ENCODE measurements at places on chromosomes 7 and 10.

DNA sequence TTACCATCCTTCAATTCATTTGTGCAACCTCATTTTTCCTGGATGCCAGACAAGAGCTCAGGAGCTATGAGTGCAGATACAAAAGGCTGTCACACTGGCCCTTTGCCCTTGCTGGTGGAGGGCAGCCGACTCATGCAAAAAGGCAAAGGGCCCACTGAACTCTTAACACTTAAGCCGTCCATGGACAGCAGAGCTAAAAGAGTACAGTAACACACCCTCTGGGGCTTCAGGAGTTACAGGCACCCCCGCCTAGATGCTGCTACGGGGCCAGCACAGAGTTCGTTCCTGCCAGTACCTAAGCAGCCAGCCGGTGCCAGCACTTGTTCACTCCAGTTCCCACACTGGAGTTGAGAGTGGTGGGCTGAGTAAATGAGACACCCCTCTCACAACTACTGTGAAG is 69.9 kb upstream of the MRLN start:
- no peak for DNase-seq

GRCh38 chr10:69091143-69091651 is 3.3 kb downstream of the SRGN start:
- no peak for DNase-seq

- DNase-seq, result no peak
Measured at GRCh38 chr10:50511492-50512213, 112.1 kb downstream of the SGMS1 start.

DNA sequence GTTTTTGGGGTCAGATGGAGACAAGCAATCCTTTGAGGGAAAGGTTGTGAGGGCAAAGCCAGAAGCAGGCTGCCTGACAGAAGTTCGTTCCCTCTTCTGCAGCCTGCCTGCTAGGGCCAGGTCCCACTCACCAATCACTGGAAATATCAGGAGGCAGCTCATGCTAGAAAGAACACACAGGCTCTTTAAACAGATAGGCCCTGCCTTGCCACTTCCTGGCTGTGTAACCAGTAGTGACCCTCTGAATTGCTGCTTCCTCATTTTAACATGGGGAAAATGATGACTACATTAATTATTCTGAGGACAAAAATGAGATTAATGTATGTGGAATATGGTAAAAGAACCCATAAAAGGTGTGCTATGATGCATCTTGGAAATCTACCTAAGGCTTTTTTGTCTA is 50.5 kb upstream of the MRLN start:
- DNase-seq, result no peak

DNA sequence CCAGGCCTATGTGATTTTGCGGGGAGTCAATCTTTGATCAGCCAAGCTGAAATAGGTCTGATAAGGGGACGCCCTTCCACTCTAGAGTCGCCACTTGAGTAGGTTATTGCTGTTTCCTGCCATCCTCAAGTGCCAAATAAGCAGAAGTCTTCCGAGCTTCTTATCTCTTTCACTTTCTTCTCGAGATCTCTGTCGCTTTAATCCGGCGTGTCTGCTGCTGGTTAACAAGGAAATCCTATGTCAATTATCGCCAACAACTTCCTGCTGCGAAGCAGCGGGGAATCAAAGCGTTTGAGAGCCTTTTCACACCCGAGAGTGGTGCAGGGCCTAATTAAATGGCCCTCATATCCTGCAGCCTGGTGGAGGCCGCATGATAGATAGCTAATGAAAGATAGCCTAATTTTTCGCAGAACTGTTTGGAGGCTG is 215.9 kb downstream of the RAB11FIP2 start:
- DNase-seq, result no peak

DNA sequence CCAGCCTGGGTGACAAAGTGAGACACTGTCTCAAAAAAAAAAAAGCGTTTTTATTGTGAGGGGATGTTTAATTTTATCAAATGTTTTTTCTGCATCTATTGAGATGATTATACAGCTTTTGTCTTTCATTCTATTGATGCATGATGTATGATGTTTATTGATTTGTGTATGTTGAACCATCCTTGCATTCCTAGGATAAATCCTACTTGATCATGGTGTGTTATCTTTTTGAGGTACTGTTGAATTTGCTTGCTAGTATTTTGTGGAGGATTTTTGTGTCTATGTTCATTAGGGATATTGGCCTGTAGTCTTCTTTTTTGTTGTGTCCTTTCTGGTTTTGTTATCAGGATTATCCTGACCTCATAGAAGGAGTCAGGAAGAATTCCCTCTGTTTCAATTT is 22.3 kb upstream of the PLA2G12B start:
- no peak for DNase-seq

- DNase-seq, result no peak
Measured at GRCh38 chr10:47337310-47337709, 10.9 kb upstream of the RBP3 start.

GRCh38 chr7:20211376-20211775 is 5.8 kb downstream of the MACC1 start:
- DNase-seq, result no peak

DNA sequence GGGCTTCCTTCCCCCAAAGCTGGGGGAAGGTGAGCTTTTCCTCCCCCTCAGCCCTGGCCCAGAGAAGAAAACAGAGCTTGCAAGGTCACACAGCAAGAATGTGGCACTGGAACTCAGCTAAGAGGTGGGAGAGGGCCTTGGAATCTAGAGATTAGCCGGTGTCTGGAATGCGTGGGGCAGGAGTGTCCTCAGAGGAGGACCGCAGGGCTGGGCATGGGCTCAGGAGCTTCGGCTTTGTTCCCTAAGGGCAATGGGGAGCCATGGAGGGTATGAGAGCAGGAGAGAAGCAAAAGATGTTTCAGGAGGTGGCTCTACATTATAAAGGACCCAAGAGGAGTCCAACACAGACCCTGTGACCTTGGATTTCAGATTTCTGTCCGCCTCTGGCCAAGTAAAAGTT is 127.2 kb upstream of the TNRC18 start:
- no peak for DNase-seq

DNA sequence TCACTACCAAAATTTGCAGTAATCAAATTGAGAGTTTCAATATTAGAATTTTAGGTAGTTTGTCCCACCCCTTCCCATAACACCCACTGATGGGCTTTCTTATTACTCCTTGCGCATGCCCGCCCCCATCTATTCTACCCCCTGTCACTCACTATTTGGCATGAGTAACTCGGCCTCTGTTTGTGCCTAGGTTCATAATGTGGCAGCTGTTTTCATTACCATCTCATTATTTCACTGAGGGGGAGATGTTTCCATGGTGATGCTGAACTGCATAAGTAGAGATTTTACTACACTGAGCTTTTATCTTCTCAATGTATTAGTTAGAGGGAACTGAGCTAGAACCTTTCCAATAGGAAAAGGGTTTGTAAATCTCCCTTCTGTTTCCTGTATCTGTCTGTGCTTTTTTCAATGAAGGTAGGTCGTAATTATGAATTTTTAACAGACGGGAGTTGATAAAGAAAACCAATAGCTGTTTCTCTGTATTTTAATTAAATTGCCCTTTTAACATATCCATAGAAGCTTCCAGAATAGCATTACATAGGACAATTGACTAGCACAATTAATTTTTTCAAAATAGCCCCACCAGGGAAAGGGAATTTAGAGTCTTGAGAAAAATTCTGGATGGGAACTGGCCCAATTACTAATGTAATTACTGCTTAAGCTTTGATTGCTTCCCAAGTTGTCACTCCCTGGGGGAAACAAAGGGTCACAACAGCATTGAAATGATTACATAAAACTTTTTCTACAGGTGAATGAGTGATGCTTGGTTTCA is 33.4 kb downstream of the PRPS1L1 start:
- no peak for DNase-seq

GRCh38 chr7:16063221-16063620 is 358.1 kb downstream of the CRPPA start:
- no peak for DNase-seq

- no peak for DNase-seq
Measured at GRCh38 chr10:32489158-32489557, 43.2 kb downstream of the CCDC7 start.

DNA sequence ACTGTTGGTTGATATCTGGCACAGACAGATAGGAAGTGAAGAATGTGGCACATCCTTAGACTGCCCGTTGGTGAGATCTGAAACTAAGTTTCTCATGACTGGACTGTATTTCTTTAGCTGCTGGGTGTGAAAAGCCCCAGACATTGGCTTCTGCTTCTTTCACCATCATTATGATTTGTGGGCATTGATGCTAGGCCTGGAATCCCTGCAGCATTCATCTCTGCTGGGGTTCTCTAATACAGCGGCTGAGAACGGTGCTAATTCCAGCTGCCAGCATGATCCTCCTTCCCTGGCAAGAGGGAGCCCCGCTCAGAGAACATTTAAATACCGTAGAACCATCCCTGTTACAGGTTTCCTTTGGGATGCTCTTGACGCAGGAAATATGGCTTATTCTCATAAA is 26.2 kb downstream of the RBM20 start:
- DNase-seq, result no peak

- DNase-seq, result no peak
Measured at GRCh38 chr7:115559877-115560276, 470.7 kb downstream of the TFEC start.

GRCh38 chr7:153886506-153887441 is 165.4 kb upstream of the DPP6 start:
- no peak for DNase-seq

DNA sequence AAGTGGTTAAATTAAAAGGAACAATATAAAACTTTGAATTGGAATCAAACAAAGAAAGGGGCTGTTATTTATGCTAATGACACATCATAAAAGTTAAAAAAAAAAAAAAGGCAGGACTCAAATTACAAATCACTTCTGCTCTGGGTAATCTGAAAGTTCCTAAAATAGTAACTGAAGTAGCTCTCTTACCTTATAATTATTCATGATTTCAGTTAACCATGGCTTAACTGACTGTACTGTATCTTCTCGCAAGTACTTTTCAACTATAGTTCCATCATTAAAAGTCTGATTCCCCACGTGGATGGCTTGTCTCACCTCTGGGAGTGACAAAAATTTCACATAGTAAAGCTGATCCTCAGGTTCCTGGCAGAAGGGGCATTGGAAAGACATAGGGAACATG is 82.5 kb downstream of the CPVL start:
- DNase-seq, result no peak

DNA sequence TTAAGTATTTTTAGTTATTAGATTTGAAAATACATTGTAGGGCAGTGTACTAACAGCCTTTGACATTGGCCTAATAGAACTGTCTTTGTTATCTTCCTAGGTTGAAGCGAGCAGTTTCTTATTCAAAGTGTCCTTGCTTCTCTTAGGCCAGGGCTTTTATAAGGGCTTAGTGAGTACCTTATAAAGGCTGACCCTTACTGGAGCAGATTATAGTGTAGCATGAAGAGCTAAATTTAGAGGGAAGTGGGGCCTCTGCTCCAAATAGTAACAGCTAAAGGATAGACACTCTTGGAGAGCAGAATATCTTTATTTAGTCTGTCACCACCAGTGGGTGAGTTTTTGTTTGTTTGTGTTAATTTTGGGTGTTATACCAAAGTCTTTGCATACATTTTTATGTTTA is 15.9 kb downstream of the BZW2 start:
- DNase-seq, result no peak

DNA sequence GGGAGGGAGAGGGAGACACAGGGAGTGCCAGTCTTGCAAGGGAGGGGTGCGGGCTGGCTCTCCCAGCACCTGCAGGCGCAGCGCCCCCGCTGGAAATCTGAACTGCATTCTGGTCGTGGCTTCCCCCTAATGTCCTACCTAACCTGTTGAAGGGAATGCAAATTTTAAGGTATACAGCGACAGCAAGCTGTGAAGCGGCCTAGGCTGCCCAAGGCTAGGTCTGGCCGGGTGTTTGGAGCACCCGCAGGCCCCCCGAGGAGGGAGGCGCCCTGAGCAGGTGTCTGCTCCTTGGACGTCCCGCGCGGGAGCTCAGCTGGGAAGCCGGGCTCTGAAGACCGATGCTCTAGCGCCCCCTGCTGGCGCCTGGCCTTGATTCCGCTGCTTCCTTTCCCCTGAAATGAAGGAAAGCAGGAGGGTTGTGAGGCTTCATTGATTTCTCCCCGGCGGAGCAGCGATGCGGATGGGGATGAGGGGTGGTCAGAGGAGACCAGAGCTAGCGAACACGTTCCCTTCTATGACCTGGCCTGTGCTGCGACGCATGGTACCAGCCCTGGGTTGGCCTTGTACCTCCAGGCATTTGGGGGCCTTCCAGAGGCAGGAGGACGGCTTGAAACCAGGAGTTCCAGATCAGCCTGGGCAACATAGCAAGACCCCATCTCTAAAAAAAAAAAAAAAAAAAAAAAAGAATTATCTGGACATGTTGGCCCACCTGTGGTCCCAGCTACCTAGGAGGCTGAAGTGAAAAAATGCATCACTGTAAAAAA is 601.3 kb downstream of the GALNT17 start:
- DNase-seq, result peak; percentile 12

DNA sequence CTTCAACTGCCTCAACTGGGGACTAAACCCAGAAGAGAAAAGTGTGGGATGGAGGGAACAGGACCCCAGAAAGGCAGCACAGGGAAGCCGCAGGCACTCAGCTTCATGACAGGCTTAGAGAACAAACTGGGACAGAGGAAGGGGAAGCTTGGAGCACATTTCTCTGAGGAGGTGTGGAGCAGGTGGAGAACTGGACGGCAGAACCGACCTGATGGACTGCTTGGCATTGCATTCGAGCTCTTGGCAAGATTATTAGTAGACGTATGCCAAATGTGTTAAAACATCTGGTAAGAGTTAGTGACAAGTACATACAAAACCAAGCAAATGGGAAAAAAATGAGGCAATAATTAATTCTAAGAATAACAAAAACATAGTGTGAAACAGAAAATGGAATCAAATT is 335.7 kb downstream of the SFMBT2 start:
- no peak for DNase-seq

- DNase-seq, result peak; percentile 61
Measured at GRCh38 chr7:130982160-130982638, 248.2 kb upstream of the KLF14 start.

DNA sequence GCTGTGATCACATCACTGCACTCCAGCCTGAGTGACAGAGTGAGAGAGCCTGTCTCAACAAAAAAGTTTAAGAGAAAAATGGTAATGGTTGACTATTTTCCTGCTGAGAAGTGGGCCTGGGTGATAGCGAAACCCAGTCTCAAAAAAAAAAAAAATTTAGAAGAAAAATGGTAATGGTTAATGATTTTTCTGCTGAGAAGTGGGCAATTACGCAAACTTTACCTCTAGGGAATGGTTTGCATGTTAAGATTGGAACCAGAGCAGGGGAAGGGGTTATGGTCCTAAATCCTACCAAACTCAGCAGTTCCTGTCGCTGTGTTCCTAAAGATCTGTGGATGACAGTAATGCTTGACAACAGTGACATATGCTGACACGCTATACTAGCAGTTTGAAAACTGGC is 130.5 kb upstream of the RHEB start:
- no peak for DNase-seq

DNA sequence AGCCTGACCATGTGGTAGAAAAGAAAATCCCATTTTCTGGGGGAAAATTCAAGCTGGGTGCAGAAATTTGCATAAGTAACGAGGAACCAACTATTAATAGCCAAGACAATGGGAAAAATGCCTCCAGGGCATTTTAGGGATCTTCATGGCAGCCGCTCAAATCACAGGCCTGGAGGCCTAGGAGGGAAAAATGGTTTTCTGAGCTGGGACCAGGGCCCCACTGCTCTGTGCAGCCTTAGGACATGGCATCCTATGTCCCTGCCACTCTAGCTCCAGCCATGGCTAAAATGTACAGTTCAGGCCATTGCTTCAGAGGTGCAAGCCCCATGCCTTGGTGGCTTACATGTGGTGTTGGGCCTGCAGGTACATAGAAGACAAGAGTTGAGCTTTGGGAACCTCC is 459.0 kb downstream of the PCDH15 start:
- no peak for DNase-seq

GRCh38 chr7:112622159-112622715 is 141.4 kb downstream of the LSMEM1 start:
- DNase-seq, result no peak

GRCh38 chr10:114550756-114551635 is 107.1 kb downstream of the ABLIM1 start:
- DNase-seq, result peak; percentile 32
